Uterine smooth muscle cell (primary cell): ENCODE measurements at places on chromosomes 1 and 21. TPM values are rescaled to one million over a fixed set of nuclear protein-coding genes. Genes with fewer than 3 reads are reported as not detected.

PIP5K1A gene
- total RNA-seq: 66.1 and 76.1 TPM in 2 replicates

FMO5 gene
- 0.75 and 0.77 TPM in 2 replicates for total RNA-seq

SPSB1 gene
- total RNA-seq: 23.1 and 26.8 TPM in 2 replicates

NT5C1A gene
- not detected in 2 replicates for total RNA-seq

HCRTR1 gene
- not detected in 2 replicates for total RNA-seq

CFHR5 gene
- not detected in 2 replicates for total RNA-seq

CFHR1 gene
- total RNA-seq: 0.11 and 0.25 TPM in 2 replicates

PLEKHG5 gene
- 14.7 and 17.0 TPM in 2 replicates for total RNA-seq

GUCA2A gene
- total RNA-seq: not detected in 2 replicates

RIMKLA gene
- total RNA-seq: under 0.01 and 0.12 TPM in 2 replicates

FGR gene
- total RNA-seq: not detected in 2 replicates

PCAT6 gene
- not detected in 2 replicates for total RNA-seq

UQCRHL gene
- total RNA-seq: 2.4 and 2.6 TPM in 2 replicates

TEDDM1 gene
- total RNA-seq: not detected in 2 replicates

KCNN3 gene
- under 0.01 TPM in 2 replicates for total RNA-seq

GNAI3 gene
- 16.5 and 23.9 TPM in 2 replicates for total RNA-seq

OLFML3 gene
- total RNA-seq: 187 and 300 TPM in 2 replicates

DISC1 gene
- total RNA-seq: 1.2 and 4.6 TPM in 2 replicates

SH3D21 gene
- 3.1 and 6.2 TPM in 2 replicates for total RNA-seq

NKAIN1 gene
- total RNA-seq: not detected in 2 replicates
